Thyroid gland (tissue), 4 donors: ENCODE measurements at places on chromosomes 13 and 19. TPM values are rescaled to one million over a fixed set of nuclear protein-coding genes. Genes with fewer than 3 reads are reported as not detected.

The NANOS3 gene
- not detected for total RNA-seq

DNA sequence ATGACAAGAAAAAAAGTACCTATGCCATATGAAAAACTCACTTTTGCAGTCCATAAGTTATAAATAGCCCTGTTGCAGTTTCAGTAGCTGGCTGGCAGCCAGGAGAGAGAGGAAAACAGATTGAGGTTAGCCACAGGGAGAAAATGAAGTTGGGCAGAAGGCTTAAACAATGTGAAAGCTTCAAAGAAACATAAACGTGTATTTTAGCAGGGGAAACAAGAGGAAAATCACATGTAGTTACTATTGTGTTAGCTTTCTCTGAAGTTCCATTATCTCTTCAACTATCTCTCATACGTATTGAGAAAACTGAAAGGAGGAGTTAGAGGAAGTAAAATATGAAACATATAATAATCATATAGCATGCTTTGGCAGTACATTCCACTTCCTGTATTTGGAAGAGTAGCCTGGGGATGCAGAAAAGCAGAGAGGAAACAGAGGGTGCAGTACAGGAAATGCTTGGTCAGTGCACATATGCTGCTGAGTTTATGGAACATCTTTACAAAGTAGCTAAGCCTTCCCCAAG, 1551.1 kb downstream of the EFNB2 start:
- peak; percentile 40 for DNase-seq

DNA sequence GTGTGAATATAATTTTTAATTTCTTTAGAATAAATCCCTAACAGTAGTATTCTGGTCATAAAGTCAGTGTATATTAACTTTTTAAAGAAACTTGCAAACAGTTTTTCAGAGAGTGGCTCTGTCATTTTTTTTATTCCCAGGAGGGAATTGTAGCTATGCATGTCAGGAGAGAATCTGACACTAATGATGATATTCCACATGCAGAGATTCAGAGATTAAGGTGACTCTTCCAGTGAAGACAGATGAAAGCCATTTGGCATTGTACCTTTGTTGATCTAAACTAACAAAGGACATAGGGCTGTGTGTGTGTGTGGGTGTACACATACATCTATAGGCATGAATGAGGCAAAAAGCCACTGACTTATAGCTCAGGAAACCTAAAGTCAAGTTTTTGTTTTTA, 99.9 kb downstream of the TNFSF13B start:
- DNase-seq = no peak

GRCh38 chr13:113863524-113864272, at the start of gene GAS6:
Gene GAS6, minus strand, starts transcription at chr13:113864076. Its CDS starts 156 bp downstream, at chr13:113863920.
- peak; percentile 74 for DNase-seq

The HRC gene
- 1.1 TPM for total RNA-seq

DNA sequence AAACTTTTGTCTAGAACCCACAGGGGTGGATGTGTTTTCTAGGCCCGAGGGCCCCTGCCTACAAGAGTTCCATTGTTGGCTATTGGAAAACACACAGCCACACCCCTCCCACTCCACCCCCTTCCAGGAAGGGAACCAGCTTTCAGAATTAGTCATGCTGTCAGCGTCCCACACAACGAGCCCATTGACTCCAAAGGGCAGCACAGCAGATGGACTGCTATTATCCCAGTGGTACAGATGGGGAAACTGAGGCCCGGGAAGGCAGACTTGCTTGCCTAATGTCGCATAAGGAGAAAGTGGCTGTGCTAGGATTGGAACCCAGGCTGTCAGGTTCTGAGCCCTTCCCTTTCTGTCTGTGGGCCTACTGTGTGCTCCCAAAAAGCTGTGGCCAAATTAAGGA, 8.1 kb upstream of the FXYD3 start:
- DNase-seq = no peak
